Renal cortex interstitium (tissue), 15 donors: ENCODE measurements at places on chromosomes 3 and 15. TPM values are rescaled to one million over a fixed set of nuclear protein-coding genes. Genes with fewer than 3 reads are reported as not detected.

DNA sequence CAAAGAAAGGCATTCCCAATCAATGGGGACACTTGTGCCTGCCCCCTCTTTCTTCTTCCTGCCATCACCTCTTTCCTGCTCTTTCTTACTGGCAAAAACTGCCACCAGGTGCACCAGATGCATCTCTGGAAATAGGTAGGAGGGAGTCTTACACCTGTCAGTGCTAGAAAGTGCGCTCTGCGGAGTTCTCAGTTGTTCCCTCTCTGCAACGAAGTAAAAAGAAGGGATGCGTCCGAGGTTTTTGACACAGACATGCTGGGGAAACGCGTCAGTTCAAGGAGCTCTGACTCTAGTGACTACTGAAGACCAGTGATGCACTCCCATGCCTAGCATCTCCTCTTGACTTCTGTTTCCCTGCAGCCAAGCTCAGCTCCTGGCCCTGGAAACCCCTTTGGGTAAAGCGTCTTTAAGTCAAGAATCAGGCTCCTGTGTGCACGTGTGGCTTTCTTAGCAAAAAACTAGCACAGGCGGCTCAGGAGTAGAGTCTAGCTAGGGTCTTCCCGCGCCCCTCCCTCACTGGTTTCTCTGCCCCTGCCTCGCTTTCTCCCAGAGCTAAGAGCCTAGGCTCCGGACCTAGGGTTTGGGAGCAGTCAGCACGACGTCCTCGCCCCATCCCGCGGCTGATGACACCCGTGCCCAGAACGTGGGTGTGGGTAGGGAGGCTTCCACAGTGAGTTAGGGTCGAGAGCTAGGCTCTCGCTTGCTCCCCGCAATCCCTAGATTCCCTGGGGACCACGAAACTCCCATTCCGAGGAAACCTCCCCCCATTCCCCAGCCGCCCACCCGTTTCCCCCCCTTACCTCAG, 564 bp upstream of the GRM7 start:
- no peak for DNase-seq

LRRC2 gene
- 1.7 TPM for polyA plus RNA-seq

DNA sequence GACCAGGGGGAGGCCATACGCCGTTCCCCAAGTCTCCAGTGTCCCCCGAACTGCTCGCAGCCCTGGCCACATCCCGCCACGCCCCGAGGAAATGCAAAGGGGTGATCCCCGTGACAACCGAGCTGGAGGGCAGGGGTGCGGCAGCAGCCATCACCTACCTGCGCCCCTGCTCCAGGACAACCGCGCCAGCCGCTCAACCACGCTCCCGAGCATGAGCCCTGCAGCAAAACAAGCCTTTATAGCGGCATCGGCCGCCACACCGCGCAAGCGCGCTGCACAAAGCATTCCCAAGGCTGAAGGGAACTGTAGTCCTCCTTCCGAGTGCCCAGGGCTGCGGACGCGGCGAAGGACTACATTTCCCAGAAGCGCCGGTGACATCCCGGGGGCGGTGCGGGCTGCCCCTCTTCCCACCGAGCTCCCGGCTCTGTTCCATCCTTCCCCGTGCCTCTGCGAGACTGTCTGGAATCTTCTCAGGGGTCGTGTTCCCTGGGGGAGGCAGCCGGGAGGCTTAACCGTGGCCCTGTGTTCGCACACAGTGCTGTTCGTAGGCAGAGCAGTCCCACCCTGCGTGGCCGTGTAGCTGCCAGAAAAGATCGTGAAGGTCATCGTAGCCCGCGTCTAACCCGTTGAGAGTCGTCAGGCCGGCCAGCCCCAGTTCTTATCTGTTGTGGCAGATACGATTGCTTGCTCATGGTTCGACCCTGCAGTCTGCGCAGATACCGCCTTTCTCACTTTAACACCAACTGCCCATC, at the start of gene ABCC5:
ABCC5 (minus strand) TSS at position 213 of the 752 bp plus-strand sequence. CDS start 3,492 bp downstream, outside the sequence.
- peak; percentile 84 for DNase-seq

- DNase-seq, result no peak
Measured at GRCh38 chr15:58934521-58934920, 1.0 kb upstream of the SLTM start.

- DNase-seq, result no peak
Measured at GRCh38 chr3:72720566-72720965, 127.7 kb downstream of the SHQ1 start.
